ENCODE measurements at places on chromosomes 5 and 9.

DNA sequence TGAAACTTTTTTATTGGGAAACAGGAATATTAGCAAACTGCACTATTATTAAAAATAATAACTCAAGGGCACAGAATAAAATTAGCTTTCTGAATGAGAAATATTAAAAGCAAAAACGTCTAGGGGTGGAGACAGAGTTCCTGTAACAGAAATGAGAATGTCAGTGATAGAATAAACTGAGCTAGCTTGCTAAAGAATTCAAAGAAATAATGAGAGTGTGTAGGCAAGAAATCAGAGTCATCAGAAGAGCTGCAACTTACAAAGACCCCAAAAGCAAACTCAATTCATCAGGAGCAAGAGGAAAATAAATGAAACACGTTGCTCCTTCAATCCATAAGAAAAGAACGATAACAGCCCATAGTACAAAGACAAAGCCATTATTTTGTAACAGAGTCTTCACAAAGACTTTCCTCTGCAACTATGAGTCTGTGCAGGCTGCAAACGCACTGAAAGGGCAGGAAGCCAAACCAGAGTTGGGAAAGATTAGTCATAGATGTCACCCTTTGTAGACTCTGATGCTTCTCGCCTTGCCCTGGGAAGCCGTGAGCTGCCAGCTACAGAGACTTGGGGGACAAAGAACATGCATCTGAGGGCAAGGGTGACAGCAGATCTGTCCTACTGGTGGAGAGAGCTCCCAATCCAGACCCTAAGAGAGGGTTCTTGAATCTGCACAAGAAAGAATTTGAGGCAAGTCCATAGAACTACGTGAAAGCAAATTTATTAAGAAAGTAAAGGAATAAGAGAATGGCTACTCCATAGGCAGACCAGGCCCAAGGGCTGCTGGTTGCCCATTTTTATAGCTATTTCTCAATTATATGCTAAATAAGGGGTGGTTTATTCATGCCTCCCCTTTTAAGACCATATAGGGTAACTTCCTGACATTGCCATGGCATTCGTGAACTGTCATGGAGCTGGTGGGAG, 40.8 kb downstream of the SHC3 start:
- DNase-seq, result peak; percentile 9

DNA sequence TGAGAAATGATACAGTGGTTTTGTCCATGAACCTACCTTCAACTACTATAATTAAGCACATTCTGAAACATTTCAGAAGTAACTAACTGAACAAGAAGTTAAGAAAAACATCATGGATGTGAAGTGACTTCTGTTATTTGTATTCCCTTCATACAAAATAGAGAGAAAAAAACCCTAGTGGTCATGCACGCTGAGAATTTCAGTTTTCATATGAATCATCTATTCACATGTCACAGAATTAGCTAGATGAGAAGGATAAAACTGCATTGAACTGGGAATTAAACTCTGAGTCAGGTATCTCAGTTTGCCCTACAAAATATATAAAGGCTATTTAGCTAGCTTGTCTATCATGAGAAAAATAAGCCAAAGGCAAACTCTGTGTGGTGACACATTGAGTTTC, 451.8 kb upstream of the FTMT start:
- no peak for DNase-seq

- DNase-seq, result no peak
These were observed 28.0 kb upstream of the ERAP1 start for GRCh38 chr5:96835791-96836191.

DNA sequence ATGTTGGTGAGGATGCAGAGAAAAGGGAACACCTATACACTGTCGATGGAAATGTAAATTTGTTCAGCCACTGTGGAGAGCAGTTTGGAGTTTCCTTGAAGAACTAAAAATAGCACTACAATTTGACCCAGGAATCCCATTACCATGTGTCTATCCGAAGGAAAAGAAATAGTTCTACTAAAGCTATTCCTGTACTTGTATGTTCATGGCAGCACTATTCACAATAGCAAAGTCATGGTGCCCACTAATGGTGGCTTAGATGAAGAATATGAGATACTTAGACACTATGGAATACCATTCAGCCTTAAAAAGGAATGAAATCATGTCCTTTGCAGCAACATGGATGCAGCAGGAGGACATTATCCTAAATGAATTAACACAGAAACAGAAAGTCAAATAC, 50.2 kb upstream of the CAST start:
- no peak for DNase-seq

DNA sequence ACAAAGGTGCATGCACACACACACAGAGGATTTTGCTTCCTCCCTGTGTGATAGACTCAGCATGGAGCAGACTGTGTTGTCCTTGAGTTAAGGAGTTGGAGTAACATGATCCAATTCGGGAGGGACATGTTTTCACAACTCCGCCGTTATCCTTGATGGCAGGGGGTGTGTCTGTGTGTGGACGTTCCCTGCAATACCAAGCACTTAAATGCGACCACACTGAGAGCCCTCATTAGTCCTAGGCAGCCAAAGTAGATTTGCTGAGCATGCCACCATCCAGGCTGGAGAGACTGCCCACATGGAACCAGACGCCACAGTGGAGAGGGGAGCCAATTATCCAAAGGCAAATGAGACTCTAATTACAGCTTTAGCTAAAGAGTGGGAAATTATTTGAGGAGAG, 140.1 kb downstream of the DOCK2 start:
- DNase-seq, result no peak

DNA sequence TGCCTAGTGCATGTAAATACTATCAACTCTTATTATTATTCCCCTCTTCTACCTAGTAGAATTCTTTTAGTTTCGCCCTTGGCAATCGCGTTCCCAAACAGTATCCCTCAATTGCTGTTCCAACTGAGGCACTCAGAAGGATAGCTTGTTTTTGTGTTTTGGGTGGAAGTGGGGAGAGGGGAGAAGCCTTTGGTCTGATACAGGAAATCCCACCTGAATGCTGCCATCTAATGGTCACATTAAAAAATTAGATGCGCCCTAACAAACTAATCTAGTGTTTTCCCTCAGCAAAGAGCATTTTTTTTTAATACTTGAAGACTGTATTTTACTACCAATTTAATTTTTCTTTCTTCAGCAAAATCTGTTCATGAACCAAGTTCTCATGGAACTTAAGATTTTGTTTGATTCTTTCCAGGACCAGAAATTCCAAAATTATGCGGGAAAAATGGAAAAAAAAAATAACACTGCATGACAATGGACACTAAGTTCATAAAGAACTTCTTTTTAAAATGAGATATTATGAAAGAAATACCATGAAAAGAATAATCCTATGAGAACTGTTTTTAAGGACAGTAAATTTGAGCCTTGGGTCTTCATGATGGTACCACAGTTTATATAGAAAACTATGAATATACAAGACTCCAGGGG, 22.2 kb upstream of the GLDC start:
- no peak for DNase-seq

DNA sequence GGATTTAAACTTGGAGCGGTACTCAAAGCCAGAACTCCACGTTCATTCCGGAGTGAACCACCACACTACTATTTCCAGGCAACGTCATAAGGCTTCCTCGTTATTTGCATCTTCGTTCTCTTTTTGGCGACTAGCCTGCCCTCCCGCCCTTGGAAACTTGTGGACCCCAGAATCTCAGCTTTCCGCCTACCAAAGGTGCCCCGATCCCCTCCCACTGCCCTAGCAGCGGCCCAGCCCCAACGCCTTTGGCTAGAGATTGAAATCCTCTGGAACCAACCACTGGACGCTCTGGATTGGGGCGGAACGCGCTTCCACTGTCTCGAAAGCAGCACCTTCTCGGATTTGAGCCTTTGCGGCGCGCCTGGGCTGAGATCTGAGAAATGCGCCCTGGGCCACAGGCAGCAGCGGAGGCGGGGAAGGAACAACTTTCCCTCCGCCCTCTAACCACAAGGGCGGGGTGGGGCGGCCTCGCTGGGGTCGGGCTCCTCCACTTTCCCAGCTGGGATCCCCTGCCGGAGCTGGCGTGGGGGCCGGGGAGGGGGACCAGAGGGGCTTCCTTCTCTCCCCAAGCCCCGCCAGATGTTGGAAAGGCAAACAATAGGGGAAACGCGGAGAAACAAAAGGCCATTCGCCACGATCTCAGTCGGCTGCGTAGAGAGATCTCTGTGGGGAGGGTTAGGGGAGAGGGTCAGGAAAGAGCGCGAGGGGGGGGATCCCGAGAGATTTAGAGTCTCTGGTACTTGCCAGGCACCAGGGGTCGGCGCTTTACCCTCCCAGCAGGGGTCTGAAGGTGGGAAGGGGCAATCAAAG, 1.3 kb downstream of the MOB3B start:
- peak; percentile 36 for DNase-seq

Data from stimulated activated CD4-positive, alpha-beta T cell treated with anti-CD3 and anti-CD28 coated beads, Interleukin-2, amount 100 ng/mL, for 48 hours (primary cell).